Activated naive CD4-positive, alpha-beta T cell treated with anti-CD3 and anti-CD28 coated beads, Interleukin-2, amount 50 U/mL, for 16 hours (primary cell): ENCODE measurements at places on chromosomes 4 and X.

- no peak for DNase-seq
Observed at GRCh38 chr4:19743115-19743638, 508.5 kb upstream of the SLIT2 start.

DNA sequence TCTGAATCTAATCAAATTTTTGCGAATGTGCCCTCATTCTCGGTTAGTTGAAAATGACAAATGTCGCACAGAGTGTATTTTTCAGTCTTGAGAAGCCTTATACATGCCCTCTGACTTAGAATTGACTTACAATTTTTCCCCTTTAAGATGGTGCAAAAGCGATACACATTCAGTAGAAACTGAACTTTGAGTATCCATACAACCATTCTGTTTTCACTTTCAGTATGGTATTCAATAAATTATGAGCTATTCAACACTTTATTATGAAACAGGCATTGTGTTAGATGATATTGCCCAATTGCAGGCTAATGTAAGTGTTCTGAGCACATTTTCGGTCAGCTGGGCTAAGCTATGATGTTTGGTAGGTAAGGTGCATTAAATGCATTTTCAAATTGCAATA, 43.4 kb downstream of the SLC9A7 start:
- DNase-seq, result no peak

GRCh38 chr4:61553557-61554125, 353.5 kb downstream of the ADGRL3 start:
- DNase-seq, result no peak

DNA sequence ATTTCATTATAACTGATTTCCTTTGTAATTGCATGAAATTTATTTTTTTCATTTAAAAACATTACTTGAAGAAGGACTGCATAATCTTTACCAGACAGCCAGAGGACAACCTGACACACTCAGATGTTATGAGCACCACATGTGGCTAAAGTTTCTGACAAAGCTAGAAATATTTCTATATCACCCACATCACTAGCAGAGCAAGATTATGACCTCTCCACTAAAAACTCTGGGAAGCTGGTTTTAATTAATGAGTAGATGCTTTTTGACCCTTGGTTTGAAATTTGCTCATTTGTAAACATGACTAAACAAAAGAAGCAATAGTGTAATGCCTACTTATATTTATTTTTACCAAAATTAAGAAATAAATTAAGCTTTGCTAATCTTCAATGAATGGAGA, 661.5 kb upstream of the EPHA5 start:
- no peak for DNase-seq

GRCh38 chrX:24575496-24575895, 71.7 kb downstream of the PCYT1B start:
- DNase-seq, result no peak

- DNase-seq, result no peak
Observed at GRCh38 chr4:40687676-40688389, 58.2 kb upstream of the RBM47 start.

DNA sequence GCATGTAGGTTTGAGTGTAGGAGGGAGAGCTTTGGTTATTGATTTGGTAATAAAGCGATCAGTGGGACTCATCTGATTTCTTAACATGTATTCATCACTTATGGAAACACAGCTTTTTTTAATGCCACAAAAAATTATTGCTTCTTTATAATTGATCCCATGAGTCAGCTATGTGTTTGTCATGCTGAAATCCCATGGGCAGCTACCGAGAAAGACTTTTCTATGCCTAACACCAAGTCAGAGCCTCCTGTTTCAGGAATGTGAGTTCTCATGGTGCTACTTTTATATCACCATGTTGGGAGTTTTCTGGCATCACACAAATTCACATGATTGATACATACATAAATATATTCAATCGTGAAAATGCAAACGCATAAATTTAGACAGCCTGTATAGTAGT, 165.7 kb downstream of the RAPGEF2 start:
- DNase-seq, result no peak

- DNase-seq, result no peak
Observed at GRCh38 chr4:17865866-17866363, 55.1 kb downstream of the NCAPG start.

DNA sequence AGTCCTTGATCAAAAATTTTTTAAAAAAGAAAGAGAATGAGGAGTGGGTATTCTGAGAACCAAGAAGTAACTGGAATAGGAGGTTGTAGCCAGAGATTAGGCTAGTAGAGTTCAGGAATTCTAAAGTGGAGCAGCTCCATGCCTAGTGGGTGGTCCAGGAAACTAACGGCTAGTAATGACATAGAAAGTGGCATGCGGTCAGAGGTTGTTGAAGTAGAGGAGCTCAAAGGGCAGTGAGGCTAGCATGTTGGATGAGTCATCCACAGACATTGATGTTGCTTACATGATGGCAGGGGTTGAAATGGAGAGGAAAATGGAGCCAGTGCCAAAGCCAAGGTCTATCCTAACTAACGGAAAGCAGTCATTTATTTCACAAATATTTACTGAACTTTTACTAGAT, 42.1 kb downstream of the TEX13B start:
- no peak for DNase-seq

DNA sequence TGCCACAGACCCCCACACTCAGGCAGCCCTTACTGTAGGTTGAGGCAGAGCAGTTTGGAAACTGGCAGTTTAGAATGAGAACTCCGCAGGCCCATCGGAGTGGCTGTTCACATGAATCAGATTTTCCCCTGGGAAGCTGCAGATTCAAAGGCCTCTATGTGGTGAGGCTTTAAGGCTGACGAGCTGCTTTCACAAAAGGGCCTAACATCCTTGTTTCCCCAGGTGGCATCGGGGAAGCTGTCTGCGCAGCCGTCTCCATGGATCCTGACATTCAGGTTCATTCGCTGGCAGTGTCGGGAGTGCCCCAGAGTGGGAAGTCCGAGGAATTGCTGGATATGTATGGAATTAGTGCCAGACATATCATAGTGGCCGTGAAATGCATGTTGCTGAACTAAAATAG, 33.7 kb downstream of the TKTL1 start:
- no peak for DNase-seq

DNA sequence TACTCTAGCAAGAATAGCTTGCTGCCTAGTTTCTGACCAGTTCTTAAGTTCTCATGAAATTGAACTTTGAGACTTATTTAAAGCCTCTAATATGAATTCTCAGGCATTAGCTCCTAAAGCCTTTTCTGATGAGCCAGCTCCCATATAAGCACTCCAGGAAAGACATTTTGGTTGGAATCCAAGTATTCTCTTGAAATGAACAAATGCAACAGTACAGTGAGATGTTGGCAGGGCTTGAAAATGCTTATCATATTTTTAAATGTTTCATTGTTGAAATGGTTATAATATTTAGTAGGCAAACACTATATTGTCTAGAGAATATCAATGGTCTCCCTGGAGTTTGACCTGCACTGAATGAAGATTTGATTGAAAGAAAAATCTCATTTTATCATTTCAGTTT, 240.3 kb downstream of the ANK2 start:
- no peak for DNase-seq

GRCh38 chr4:188892837-188893236, 753.6 kb downstream of the TRIML1 start:
- no peak for DNase-seq
